Activated CD8-positive, alpha-beta memory T cell treated with anti-CD3 and anti-CD28 coated beads, Interleukin-2, amount 50 U/mL, for 4 hours (primary cell): ENCODE measurements at places on chromosomes 4 and X.

DNA sequence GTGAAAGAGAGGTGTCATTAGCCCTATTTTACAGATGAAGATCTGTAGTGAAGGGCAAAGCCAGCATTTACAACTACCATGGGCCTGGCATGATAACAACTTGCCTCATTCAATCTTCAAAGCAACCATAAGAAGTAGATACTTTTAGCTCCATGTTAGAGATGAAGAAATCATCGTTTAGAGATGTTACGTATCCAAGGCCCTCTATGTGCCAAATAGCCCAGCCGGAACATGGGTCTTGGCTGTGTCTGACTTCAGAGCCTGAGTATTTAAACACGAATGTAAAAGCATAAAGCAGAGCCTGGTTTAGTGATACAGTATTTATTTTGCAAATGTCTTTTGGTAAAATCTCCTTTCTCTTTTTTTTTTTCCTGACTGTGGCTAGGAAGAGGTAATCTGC is 197.1 kb downstream of the RASL11B start:
- DNase-seq, result no peak

DNA sequence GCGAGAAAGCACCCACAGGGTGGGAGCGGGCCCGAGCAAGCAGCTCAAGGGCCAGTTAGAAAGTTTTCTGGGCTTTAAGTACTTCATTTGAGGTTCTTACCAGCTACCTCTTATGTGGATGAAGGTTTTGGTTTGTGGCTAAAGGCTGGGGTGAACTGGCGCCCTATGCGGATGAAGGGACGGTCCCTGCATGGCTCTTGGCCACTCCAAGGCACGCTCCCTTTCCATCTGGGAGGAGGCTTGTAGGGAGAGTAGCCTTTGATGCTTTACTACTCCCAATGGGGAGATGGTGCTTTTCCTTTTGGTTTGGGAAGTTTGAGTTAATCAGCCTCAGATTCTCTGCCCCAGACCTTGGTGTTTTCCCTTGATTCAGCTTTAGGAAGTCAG is 17.7 kb downstream of the MRFAP1 start:
- DNase-seq, result no peak

- no peak for DNase-seq
Observed at GRCh38 chr4:171565130-171565788, 247.9 kb upstream of the GALNTL6 start.

DNA sequence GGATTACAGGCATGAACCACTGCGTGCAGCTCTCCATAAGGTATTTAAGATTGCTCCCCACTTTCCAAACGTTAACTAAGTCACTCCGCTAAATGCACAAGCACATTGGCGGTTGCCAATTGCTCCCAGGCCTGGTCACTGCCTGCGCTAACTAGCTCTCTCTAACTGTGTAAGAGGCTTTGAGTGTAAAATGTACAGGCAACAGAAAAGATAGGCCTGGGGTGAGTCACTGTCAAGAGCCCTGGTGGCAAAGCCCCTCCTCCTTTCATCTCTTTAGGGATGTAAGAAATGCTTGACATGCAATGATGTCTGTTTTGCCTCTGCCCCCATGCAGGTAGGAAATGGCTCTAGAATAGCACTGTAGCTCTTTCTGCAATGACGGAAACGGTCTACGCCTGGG is 329.7 kb upstream of the GATB start:
- no peak for DNase-seq

DNA sequence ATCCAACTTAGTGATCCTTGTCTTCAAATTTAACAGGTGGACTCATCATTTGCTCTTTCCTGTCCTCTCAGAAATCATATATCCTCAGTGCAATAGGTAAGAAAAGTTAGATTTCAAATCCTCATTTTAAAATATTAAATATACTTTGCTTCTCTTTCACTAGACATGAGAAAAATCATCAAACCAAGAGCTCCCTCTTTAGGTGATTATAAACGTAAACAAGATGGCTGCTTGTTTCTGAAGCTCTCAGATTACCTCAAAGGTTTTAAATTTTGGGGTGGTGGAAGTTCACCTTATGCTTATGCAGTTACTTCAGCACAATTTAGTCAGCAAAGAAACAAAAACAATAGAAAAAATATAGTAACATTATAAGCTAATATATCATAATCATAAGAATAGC is 27.3 kb downstream of the CSN3 start:
- no peak for DNase-seq

- DNase-seq, result no peak
Observed at GRCh38 chr4:45102716-45103115, 376.4 kb upstream of the GNPDA2 start.

- DNase-seq, result no peak
Observed at GRCh38 chr4:106615961-106616360, 247.4 kb upstream of the GIMD1 start.

DNA sequence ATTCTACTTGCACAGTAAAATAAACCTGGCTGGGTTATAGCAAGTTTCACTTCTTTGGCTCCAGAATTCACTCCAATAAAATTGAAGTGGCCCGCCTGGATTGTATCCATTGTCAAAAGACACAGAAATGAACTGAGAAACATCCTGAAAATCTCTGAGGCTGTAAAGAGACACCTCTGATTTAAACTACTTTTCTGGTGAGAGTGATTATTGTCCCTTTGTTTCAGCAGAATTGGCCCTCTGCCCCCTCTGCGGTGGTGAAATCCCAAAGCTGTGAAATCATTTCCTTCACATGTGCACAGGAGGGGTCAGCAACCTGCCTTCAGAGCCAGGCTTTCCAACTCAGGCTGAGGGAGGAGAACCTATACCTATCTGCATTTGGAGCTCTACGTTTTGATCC is 23.0 kb downstream of the GAB3 start:
- no peak for DNase-seq

- DNase-seq, result no peak
Observed at GRCh38 chr4:14008494-14008893, 381.0 kb upstream of the BOD1L1 start.

DNA sequence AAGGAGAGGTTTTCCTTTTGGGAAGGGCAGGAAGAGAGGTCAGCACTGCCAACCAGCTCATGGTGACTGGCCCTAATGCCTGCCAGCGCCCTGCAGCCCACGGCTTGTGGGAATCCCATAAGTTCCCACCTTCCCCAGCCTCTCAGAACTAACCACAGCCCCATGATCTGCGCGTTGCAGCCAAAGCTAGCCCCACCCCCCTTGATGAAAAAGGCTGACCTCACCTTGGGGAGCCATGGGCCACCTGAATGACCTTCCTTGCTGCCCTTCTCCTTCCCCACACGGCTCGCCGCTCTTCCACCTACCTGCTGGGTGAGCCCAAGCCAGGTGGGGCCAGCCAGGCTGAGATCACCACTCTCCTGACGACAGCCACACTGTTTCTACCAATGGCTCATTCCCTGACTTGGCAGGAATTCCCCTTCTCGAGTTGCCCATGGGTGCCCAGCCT is 3.9 kb upstream of the ELF4 start:
- no peak for DNase-seq

DNA sequence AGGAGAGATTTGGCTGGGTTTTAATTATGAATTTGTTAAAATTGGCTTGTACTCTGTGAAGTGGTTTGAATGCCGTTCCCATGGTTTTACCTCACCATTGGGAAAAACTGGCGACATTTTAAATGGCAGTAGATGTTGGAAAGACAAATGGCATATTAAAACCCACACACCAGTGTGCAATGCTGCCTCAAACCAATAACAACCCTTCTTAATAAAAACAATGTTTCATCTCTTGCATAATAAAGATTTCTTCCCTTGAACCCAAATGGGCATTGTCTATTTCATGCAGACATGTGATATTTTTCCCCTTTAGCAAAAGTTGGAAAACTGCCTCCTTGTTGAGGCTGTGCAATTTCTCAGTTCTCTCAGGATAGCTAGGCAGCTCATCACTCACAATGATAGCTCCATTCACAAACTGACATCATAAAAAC is 33.7 kb downstream of the GABRB1 start:
- no peak for DNase-seq

- DNase-seq, result no peak
Observed at GRCh38 chr4:89803036-89803435, 33.9 kb downstream of the SNCA start.

DNA sequence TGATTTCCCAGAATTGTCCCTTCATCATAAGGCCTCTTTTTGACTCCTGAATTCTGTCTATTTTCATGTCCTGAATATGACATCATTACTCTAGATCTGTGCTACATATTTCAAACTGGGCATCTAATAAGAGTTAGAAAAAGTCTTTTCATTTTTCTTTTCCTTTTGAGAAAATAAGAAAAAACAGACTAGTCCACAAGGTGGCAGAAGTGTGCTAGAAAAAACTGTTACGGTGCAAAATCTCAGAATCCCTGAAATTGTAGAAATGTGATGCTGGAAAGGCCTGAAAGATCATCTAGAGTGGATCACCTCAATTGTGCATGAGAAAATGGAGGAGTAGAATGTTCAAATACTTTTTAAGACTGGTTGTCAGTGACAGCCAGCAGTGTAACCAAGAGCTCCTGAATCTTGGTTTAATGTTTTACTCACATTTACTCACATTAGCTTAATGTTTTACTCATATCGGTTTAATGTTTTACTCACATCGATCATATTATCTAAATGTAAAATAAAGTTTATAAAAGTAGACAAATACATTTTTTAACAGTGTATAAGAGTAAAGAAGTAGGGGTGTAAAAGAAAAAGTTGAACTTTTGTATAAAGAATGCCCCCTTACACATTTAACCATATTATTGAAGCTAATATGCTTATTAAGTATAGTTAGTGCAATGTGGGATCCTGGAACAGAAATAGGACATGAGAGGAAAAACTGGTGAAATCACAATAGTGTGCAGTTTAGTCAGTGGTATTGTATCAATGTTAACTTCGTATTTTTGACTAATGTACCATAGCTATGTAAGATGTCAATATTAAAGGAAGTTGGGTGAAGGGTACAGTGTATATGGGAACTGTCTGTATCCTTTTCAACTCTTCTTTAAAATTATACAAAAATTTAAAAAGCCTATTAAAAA is 15.2 kb downstream of the ASB11 start:
- DNase-seq, result no peak

GRCh38 chr4:174423257-174423944 is 98.9 kb downstream of the HPGD start:
- no peak for DNase-seq

- DNase-seq, result no peak
Observed at GRCh38 chrX:50721764-50722521, 92.1 kb downstream of the SHROOM4 start.

- DNase-seq, result no peak
Observed at GRCh38 chr4:124708517-124709300, 3.8 kb downstream of the ANKRD50 start.

GRCh38 chr4:78150543-78150864 is 93.4 kb downstream of the FRAS1 start:
- no peak for DNase-seq

DNA sequence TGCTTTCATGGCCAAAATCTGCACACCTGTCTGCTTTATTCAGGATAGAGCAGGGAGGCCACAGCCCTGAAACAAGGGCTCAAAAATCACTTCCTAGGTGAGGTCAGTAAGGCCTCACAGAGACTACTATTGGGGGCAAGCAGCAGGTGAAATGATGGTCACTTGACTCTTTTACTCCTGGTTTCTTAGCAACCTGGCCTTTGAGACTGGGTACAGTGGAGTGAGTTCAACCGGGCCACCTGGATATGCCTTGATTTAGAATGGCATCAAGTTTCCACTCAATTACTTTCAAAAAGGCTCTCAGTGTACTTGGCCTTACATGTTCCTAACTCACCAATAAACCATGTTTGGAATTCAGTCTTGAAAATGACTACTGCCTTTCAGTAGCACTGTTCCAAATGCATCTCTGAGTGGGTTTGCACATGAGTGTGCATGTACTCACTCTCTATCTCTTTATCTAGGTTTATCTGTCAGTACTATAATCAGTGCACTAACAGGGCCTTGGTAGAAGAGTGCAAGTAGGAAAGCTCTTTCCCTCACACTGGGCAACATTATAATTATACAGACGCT is 388.2 kb downstream of the OPHN1 start:
- no peak for DNase-seq

- DNase-seq, result no peak
Observed at GRCh38 chr4:8250227-8250626, 19.3 kb upstream of the HTRA3 start.

- no peak for DNase-seq
Observed at GRCh38 chrX:65707151-65707550, 39.7 kb downstream of the MSN start.

GRCh38 chr4:1910643-1911042 is 39.5 kb downstream of the NSD2 start:
- DNase-seq, result no peak

GRCh38 chrX:129574214-129574613 is 34.2 kb downstream of the OCRL start:
- no peak for DNase-seq

GRCh38 chr4:39614487-39615162 is 24.0 kb downstream of the SMIM14 start:
- no peak for DNase-seq

- no peak for DNase-seq
Observed at GRCh38 chr4:153789741-153790499, 1.0 kb upstream of the SFRP2 start.

DNA sequence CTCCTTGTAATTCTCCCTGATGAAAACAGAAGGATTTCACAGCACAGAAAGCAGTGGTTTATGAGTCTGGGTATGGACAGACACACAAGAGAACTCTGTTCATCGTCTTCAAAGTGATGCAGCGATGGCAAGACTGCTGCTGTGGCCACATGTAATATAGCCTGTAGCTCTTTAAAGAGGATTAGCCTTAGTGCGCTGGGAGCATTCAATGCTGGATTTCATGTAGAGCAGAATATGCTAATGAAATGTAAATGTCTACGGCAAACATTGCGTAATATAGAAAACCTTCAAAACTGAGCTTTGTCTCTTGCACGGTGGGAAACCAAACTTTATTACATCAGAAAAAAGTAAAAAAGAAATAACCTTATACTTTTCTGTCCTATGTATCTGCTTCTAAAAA is 42.9 kb downstream of the ALPK1 start:
- no peak for DNase-seq

GRCh38 chr4:110198049-110198434 is 373 bp downstream of the ELOVL6 start:
- no peak for DNase-seq

DNA sequence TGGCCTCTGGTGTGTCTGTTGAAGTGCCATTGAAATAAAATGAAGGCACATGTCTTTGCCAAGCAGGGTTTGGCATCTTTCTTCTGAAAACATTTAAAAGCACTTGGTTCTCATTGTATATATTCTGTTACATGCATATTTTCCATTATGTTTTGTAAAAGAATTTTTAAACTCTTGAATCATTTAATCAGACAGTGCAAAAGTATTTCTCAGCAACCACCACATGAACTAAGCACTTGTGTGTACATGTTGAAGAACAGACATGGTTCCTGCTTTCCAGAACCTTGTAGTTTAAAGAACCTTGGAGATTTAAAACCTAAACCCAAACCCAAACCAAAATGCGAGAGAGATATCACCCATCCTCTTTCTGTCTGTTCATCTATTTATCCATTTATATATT is 220.3 kb upstream of the GIMD1 start:
- no peak for DNase-seq

GRCh38 chr4:113635739-113636437 is 125.7 kb downstream of the CAMK2D start:
- DNase-seq, result no peak
